ENCODE measurements at places on chromosomes 12 and 14.

- no peak for DNase-seq
Measured at GRCh38 chr12:45034861-45035265, 16.0 kb downstream of the DBX2 start.

GRCh38 chr14:21525962-21526671 is at the start of gene SALL2:
TSS of gene SALL2 (minus strand) at chr14:21526346. CDS start at chr14:21526127, 219 bp downstream.
- peak; percentile 45 for DNase-seq

DNA sequence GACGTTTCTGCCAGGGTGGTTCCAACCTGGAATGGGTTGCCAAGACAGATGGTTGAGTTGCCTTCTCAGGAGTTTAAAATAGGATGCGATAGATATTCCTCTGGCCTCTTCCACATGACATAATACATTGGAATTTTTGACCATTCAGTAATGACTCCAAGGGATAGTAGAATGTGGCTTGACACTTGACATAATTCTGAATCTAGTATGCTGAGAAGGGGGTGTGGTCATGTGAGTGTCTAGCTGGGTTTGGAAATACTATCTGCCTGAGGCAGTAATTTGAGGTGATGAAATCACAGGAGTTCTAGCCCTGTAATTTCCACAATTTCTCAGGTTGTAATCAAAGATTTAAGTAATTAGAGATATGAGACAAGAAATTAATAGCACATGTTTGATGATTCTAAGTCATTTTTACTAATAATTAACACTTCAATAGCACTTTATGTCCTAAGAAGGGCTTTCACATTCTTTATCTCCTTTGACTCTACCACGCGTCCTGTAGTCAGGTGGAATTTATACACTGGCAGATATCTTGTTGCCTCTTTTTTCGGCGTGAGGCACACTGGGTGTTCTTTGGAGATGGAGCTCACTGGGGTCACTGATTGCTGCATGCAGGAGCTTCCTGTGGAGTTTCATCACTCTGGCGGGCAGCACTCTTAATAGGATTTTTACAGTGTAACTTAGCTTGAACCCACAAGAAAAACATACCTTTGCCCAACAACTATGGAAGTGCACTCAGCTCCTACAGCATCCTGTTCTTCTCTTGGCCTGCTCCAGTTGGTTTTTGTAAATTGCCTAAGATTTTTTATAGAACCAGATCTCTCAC is 3.2 kb upstream of the AMIGO2 start:
- peak; percentile 91 for DNase-seq

DNA sequence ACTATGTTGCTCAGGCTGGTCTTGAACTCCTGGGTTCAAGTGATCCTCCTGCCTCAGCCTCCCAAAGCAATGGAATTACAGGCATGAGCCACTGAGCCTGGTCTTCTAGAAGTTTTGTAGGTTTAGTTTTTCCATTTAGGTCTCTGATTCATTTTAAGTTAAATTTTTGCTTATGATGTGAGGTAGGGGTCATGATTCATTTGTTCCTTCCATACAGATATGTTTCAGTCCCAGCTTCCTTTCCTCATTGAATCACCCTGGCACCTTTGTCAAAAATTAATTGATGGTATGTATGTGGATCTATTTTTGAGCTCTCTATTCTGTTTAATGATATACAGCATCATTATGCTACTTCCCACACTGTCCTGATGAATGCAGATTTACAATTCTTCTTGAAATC is 25.6 kb upstream of the CABP1 start:
- no peak for DNase-seq

DNA sequence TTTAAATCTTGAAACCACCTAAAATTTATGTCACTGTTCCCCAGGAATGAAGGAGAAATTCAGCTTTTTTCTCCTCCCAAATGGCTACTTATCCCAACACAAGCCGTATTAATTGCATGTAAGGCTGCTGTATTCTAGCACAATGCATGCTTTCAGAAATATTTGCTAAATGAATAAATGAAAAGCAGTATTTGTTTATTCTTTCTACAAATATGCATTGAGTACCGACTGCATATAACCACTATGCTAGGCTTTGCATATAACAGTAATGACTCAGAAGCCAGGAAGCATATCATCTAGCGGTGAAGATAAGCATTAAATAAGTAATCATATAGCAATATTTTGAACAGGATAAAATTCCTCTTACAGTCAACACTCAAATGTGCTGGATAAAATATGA is 5.7 kb upstream of the LRR1 start:
- peak; percentile 56 for DNase-seq

DNA sequence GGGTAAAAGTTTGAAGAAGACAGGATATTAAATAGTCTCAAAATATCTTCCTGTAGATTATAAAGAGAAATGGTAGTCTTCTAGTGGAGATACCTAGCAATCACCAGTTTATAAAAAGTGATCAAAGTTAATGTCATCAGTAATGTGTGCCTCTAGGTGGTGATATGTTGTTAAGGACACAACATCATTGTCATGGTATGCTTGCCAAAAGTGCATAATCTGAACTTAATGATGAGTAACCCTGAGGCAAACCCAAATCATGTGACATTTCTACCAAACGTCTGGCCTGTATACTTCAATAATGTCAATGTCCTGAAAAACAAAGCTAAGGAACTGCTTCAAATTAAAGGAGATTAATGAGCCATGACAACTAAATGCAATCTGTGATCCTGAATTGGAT is 214.7 kb downstream of the PHLDA1 start:
- peak; percentile 80 for DNase-seq

GRCh38 chr12:67647799-67648520 is 585 bp upstream of the DYRK2 start:
- peak; percentile 89 for DNase-seq

GRCh38 chr14:71692496-71692895 is 239.7 kb upstream of the RGS6 start:
- no peak for DNase-seq

DNA sequence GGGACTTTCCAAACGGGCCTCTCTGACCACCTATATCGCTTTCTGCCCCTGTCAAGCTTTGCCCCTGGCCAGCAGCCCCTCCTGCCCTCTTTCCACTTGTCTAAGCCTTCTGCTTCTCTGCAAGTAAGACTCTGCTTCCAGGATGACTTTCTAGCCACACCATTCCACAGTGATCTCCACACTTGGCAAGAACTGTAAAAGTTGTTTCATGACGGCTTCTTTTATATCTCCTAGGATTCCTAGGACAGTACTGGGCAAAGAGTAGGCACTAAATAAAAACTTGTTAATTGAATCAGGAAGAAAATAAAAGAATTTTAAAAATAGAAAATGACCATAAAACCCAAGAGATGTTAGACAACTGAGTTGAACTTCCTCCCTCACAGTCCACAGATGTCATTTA is 1.8 kb upstream of the PTPN21 start:
- peak; percentile 7 for DNase-seq

DNA sequence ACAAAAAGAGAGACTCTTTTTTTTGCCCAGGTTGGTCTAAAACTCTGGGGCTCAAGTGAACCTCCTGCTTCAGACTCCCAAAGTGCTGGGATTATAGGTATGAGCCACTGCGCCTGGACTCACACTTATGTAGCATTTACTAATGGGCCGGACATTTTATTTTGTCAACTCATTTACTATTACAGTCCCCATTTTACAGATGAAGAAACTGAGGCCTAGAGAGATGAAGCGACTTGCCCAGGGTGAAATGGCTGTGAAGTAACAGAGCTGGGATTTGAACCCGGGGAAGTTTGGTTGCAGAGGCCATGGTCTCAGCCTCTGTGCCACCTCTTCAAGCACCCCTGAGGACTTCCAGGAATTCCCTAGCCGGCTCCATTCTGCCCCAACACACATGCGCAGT is 9.4 kb downstream of the HPD start:
- DNase-seq: no peak

DNA sequence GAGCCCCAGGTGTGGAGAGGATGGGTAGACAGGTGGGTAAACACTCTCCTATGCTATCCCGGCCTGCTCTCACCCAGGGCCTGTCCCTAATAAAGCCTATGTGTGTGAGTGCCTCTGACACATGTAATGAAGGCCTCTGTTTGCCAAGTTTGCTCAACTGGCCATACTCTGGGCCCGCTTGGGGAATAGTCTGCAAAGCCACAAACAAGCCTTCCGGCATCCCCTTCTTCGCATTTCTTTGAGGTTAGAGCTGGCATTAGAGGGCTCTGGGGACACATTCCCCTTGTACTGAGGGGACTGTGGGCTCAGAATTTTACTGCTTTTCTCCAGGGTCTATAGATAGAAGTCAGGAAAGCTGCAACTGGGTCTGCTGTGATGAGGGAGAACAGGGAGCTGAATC is 240.5 kb downstream of the C12orf75 start:
- DNase-seq: no peak

GRCh38 chr14:67432050-67432564 is 20.1 kb upstream of the PLEK2 start:
- no peak for DNase-seq

- DNase-seq: no peak
Measured at GRCh38 chr14:50530794-50531365, 1.5 kb downstream of the MAP4K5 start.

DNA sequence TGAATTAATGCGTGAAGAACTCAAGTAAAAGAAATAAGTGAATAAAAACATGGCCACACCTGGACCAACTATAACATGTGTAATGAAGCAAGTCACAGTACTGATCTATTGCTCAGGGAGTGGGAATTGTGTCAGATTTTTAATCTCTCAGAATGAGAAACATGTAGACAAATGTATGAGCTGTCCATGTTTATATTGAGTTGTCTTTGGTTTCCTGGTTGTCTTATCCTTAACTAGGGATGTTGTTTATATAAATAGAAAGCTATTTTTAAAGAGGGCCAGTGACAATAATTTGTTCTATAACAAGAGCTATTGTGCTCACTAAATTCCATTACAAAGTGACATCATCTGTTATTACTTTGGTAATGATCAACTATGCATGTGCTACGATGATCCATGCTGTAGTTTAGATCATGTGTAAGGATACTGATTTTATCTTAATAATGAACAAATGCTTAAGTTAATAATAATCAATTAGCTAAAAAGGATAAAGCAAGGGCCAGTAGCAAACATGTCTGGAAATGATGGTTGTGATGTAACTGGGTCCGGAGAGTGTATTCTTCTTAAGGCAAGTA is 91.3 kb upstream of the RTL1 start:
- no peak for DNase-seq

- peak; percentile 29 for DNase-seq
Measured at GRCh38 chr12:78473136-78473535, 391.4 kb upstream of the SYT1 start.

- peak; percentile 68 for DNase-seq
Measured at GRCh38 chr12:116599285-116600136, 40.3 kb downstream of the MAP1LC3B2 start.

DNA sequence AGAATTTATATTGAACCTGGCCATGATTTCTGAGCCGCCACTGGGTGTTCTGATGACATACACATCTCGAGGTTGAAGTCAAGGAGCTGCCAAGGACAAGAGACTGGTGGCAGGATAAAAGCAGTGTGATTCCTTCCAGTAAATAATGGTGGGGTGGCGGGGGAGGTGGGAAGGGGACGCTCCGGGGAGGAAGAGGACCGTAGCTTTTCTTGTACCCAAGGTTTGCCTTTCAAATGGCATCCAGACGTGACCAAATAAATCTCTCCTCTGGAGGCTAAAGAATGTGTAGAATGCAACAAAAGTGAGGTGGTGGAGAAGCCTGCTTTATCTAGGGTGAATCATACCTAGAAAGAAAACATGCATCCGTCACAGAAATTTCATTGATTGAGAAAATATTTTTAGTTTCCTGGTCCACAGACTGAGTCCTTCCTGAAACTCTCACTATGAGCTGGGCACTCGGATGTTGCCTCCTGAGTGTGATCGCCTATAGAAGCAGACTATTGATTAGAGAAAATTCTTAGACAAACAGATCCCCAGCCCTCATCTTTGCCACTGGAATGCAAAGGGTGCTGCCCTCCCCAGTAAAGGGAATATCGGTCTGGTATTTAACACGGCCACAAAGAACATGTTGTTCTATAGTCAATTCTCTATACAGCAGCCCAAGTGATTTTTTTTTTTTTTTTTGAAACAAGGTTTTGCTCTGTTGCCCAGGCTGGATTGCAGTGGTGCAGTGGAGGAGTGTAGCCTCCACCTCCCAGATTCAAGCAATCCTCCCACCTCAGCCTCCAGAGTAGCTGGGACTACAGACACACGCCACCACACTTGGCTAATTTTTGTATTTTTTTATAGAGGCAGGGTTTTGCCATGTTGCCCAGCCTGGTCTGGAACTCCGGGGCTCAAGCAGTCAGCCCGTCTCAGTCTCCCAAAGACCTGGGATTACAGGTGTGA is 112.1 kb downstream of the DPF3 start:
- DNase-seq: peak; percentile 76

DNA sequence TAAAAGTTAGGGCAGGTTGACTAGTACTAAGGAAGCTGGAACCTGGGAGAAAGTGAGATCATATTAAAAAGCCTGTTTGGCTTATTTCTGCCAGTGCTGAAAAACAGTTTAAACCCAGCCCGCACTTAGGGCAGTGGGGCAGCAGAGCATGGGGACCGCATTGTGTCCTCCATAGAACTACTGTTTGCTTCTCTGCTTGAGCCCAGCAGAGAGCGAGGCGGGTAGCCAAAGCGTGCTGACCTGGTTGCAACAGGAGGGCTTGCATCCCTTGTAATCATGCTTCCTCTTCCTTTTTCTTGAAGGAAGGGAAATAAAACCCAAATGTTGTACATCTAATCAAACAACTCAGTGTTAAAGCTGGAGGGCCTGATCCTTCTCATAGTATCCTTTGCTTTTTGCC is 82.5 kb upstream of the HOXC13 start:
- no peak for DNase-seq

- DNase-seq: no peak
Measured at GRCh38 chr14:78666336-78667056, 496.3 kb downstream of the NRXN3 start.

- DNase-seq: no peak
Measured at GRCh38 chr12:46385438-46385837, 12.9 kb upstream of the SLC38A2 start.

DNA sequence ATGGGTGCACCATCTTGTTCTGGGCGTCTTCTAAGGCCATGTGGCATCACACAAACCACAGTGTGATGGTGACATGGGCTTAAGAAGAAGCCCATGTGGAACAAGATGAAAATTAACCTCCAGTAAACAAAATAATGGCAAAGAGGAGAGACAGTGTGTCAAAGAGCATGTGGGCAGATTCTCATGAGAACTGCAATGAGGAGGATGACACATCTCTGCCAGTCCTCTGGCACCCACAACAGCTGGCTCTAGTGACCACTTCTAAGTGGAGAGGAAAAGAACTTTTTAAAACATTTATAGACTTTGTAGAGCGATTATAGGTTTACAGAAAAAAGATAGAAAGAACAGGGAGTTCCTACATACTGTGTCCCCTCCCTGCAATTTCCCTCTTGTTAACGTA is 401.4 kb downstream of the ATP23 start:
- DNase-seq: no peak

- no peak for DNase-seq
Measured at GRCh38 chr14:96631030-96631429, 128.8 kb downstream of the PAPOLA start.

DNA sequence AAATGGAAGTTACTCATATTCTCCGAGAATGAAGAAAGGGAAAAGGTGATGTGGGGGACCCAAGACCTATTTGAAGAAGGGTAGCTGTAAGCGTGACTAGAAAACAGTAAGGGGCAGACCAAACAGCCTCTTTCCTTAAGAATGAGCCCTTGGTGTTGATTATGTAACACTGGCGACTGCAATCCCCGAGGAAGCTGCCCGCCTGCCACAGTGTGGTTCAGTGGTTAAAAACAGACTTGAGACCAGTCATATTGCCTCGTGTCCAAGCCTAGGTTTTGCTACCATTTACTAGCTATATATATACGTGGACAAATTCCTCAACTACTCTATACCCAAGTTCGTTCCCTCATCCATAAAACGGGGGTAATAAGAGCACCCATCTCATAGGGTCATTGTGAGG is 49.1 kb downstream of the SSPN start:
- DNase-seq: no peak

GRCh38 chr14:51277753-51278415 is 37.8 kb downstream of the TMX1 start:
- DNase-seq: no peak

Data from brain microvascular endothelial cell (primary cell).